ENCODE measurements at places on chromosomes 5 and 9. TPM values are rescaled to one million over a fixed set of nuclear protein-coding genes. Genes with fewer than 3 reads are reported as not detected.

DNA sequence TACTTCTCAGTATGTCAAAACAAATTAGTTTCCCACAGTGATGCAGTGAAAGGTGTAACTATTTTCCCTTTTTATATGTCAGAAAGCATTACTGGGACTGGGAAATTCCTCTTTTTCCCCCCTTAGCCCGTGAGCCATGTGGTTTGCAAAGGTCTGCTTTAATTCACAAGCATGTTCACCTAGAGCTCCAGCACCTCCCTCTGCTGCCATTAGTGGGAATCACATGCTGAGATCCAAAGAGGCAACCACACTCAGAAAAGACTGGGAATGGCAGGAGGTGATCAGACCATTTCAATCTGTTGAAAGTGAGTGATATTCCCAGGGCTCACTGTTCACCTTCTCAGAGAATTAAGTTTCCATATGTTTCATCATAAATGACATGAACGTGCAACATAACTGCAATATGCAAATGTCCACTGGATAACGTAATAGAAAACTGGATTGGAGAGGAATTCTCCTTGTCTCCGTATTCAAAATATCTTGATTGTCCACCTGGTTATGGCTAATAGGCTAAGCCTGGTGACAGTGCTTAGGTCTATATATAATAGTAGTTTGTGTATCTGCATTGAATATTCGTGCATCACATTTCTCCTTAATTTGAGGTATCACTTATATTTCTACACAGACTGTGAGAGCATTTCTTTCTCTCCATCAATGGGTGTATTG is 703.5 kb upstream of the WWC1 start:
- DNase-seq: no peak

GRCh38 chr5:153938191-153938842 is 100.4 kb downstream of the FAM114A2 start:
- DNase-seq: no peak

DNA sequence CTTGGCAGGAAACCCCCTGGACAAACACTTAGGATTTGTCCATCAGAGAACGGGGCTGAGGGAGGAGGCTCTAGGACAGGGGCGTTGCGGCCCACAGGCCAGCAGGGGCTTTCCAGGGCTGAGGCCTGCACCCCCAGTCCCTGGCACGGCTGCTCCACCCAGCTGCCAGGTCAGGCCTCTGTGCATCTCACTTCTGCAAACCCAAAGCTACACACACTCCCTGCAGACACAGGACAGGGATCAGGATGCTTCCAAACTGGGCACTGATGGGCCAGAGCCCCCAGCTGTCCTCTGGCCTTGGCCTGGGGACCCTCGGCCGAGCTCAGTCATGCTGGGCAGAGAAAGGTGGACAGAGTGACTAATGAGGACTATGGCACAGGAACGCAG is 106.2 kb upstream of the SARDH start:
- no peak for DNase-seq

GRCh38 chr5:142512043-142513042 is 173.5 kb downstream of the FGF1 start:
- no peak for DNase-seq

DNA sequence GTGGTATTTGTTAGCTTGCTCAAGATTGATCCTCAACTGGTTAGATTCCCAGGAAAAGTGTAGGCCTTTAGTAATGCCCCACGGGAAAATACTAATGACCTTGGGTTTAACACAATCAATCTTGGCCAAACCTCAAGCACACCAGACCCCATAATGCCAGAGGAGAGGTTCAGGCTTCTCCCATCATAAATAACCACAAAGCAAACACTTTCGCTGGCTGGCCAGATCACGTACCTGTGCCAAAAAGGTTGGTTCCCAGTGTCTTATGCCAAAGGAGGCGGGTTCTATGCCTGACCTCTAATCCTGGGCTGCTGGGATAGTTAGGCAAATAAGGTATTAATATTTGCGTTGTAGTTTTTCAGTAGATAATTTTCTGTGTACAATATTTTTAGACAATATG is 379.2 kb upstream of the CDH18 start:
- DNase-seq: no peak

The UBE2QL1 gene
- total RNA-seq: 0.33 TPM

The PRRX2 gene
- not detected for total RNA-seq

GRCh38 chr9:136669791-136670464 is 7.2 kb downstream of the EGFL7 start:
- DNase-seq: no peak

GRCh38 chr9:7146582-7146981 is 388.8 kb downstream of the KDM4C start:
- DNase-seq: no peak

The OMD gene
- total RNA-seq: not detected

- no peak for DNase-seq
Observed at GRCh38 chr9:130137641-130138081, 34.5 kb upstream of the NCS1 start.

The OTULINL gene
- 55.6 TPM for total RNA-seq

DNA sequence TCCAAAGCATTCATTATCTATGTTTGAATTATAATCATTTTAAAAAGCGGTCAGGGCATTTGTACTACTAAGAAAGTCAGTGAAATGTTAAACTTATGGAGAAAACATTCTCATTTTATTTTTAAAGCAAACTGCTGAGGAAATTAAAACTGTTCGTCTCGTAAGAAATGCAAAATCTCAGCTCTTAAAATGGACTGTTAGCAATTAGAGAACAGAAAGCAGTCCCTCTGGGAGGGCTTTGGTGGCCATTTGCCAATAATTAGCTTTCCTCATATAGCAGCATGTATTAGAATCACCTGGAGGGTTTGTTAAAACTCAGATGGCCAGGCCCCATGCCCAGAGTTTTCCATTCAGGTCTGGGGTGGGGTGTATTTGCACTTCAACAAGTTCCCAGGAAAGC is 120.7 kb upstream of the RASEF start:
- no peak for DNase-seq

The NIPSNAP3A gene
- total RNA-seq: 9.0 TPM

DNA sequence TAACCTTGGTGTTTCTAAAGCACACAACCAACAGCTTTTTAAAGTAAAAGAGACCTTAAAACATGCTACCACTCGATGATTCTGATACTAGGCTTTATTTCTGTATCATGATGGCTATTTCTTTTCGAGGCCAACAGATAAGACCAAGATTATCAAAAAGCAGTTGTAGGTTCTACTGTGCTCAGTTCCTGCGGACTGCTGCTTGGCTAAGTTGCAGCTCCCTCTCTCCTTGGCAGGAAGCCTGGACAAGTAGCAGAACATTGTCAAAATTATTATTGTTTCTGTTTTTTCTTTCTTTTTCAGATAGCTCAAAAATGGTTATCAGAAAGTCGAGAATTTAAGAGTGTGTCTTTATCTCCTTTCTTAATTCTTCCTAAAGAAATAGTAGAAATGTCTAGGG is 607.6 kb downstream of the PTPRD start:
- no peak for DNase-seq

The SYK gene
- 1.2 TPM for total RNA-seq

The SPINK6 gene
- not detected for total RNA-seq
